Activated naive CD4-positive, alpha-beta T cell treated with Interleukin-2 at 50 U/mL for 16 hours (primary cell): ENCODE measurements at places on chromosomes 2 and 18.

GRCh38 chr2:24945907-24946306 is 25.8 kb downstream of the DNAJC27 start:
- no peak for DNase-seq

DNA sequence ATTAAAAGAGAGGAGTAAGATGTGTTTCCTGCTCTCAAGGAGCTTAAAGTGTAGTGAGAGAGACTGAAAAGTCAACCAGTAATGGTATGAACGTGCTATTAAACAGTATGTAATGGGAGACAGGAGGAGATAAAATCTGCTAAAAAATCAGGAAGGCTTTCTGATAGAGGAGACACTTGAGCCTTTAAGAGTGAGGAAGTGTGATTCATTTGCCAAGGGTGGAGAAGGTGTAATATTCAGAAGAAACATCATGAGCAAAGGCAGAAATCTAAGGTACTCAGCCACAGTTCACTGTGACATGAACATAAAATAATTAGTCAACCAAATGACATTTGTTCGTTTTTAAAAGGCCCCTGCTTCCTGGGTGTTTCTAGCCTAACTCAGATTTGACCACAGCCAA is 137.8 kb upstream of the SKOR2 start:
- no peak for DNase-seq

DNA sequence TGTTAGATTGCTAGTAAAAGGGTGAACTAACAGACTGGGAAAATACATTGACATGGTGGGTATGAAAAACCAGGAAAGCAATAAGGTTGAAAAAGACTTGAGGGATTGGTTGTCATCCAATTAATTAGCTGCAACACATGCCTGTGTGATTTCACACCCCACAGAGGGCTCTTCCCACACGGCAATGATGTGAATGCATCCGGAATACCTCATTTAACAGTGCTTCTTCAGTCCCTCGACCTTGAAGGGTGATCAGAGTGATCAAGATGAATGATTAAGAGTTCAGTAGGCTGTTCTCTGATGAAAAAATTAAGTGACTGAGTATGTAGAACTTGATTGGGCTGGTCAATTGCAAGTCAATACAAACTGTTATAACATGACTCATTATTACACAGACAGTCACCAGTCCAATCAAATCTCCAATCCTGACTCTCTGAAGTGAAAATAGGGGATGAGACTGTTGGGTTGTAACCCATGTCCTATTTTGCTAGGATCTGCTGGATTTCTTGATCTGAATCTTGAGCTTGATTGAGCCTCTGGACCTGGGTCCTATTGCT is 924.9 kb upstream of the FAM98A start:
- DNase-seq = no peak

DNA sequence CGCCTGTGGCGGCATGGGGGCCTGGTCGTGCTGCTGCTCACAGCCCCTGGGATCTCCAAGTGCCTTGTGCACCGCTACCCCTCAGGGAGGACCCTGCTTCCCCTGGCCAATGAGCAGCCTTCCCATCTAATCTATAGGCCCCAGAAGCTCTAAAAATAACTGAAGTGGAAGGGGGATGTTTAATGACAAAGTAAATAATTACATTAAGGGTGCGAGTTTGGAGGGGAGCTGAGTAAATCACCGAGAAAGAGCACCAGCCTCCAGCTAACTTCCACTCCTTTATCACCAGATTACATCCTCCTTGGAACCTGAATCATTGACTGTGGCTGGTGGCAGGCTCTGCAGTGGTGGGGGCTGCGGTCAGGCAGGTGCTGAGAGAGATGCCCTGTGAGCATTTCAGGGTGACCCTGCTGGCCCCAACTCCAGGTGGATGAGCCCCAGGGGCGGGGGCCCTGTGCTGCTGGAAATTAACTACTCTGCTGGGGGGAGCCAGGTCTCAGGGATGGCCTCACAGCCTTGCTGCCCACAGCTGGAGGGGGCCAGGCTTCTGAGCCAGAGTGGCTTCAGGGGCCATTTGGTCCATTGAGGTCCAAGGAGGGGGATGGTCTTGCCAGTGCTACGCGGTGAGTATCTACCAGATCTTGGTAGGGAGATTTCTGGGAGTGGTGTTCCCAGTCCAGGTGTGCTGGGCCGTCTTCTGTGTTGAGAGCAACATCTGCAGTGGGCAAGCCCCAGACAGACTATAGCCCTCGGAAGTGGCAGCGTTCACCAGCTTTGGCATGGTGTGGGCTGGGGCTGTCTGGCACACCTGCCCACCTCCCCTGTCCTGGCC is 74.2 kb downstream of the GLI2 start:
- DNase-seq = no peak

DNA sequence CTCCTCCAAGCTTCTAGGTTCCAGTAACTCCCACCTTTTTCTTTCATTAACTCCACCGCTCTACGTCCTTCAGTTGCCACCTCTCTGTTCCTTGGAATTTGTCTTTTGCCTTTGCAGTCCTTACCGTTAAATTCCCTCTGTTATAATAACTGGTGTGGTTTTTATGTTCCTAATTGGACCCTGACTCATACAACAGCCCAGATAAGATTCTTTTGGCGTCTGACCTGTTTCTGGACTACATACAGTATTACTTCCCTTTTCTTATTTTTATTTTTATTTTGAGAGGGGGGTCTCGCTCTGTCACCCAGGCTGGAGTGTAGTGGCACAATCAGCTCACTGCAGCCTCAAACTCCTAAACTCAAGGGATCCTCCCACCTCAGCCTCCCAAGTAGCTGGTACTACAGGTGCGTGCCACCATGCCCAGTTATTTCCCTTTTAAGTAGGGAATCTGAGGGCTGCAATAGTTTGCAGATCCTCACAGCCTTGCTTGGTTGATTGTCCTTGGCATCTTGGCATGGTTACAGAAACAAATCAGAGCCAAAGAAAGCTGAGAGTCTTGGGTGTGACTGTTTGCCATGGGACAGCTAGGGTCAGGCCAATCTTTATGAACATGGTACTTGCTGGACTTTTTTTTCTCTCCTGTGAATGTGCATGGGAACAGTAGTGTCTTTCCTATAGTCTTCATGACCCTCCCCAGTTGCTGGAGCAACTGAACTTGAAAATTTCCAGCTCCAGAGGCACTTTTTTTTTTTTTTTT is 22.0 kb downstream of the TCF23 start:
- DNase-seq = no peak

GRCh38 chr2:160581035-160581434 is 87.4 kb upstream of the RBMS1 start:
- DNase-seq = no peak

DNA sequence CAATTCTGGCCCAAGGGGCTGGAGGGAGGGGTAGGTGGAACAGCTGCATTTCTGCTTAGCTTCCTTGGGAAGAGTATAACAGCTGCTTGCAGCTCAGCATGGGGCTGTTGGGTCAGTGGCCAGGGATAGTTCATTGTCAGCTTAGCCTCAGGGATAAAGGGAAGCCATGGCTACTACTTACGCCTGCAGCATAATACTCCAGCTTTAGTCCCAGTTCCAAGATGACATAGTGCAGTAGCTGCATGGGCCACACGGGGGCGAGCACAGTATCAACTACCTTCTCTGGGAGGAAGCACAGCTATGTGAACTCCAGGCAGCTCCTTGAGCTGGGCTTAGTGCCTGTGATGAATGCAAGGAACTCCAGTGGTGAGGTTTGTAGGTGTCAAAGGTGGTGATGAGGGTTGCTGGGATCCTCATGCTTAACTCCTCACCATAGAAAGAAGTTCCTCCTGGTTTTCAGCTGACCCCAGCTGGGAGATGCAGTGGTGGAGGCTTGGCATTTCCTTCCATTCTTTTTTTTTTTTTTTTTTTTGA is 35.4 kb upstream of the RHOB start:
- peak; percentile 80 for DNase-seq
